K562 (cell line): ENCODE measurements at places on chromosomes 16 and 17.

GRCh38 chr16:2180962-2181923 lies 15.2 kb downstream of the CASKIN1 start:
- DNase-seq = peak; percentile 45

GRCh38 chr16:20928774-20929411 lies 28.3 kb downstream of the LYRM1 start:
- DNase-seq = no peak

DNA sequence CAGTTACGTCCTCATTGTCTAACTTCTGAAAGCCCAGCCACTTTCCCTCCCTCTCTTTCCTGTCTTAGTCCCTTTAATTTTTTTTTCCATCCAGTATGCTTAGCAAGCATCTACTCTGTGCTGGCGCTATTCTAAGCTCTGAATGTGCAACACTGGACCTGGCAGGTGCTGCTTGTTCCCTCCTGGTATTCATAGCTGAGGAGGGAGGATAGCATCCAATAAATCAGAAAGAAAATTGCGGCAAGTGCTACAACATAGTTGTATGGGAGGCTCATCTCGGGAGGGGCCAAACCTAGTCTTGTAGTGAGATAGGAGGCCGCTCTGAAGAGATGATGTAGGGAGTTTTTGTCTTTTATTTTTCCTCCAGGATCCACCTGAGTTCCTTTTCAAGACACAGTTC lies 457.3 kb upstream of the HSBP1 start:
- DNase-seq = no peak

DNA sequence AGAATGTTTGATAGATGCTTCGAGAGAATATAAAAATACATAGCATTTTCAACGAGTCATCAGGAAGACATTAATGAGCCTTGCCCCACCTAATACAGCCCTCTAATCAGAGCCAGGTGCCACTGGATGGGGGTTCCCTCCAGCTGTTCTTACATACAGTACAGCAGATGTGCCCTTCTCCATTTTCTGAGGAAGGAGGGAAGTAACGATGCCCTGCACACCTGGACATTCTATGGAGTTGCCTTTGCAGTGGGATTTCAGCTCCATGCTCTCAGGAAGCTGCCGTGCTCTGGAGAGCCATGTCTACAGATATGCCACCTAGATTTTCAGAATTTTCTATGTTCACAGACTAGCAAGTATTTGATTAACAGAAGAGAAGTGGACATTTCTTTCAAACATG lies 36.3 kb downstream of the CDRT15 start:
- no peak for DNase-seq

DNA sequence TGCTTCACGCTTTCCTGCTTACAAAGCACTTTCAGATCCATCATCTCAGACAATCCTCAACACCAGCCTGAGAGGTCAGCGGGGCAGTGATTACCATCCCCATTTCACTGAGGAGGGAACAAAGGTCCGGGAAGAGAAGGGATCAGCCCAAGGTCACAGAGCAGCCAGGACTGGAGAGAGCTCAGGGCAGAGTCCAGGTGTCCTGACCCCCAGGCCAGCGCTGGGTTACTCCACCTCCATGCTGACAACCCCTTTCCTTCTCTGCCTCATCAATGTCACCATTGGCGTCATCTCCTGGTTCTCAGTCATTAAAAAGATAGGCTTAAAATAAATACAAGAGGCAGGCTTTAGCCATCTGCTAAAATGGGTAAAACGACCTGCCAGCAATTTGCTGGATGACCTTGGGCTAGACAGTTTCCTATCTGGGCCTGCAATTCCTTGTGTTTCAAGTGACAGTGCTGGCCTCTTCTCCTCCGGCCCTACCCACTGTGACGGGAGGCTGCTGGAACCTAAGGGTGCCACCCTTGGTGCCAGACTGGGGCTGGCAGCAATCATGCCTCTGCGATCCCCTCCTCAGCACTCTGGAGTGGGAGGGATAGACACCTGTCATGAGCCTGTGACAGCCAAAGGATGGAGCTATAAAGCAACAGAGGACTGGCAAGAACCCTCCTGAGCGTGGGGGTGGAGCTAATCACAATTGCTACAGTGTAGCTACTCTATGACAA lies 79.5 kb upstream of the CCL1 start:
- DNase-seq = no peak

- no peak for DNase-seq
Measured at GRCh38 chr16:19680881-19681340, 37.1 kb downstream of the KNOP1 start.

DNA sequence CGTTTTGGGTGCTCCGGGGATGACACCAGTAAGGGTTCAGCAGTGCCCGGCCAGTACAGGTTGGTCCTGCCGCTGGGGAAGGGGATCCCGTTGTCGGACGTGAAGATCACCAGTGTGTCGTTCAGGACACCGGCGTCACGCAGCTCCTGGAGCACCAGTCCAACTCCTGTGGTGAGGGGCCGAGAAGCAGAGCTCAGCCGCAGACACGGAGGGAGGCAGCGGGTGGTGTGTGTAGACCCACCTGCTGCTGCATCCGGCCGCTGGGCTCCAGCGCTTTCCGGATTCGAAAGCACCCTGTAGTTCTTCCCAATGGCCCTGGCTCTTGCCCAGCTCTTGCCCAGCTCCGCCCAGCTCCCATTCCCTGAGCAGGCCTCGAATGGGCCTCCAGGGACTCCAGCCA lies 8.0 kb downstream of the SGSH start:
- no peak for DNase-seq

GRCh38 chr16:60299241-60299776 lies 1565.2 kb upstream of the GOT2 start:
- no peak for DNase-seq

DNA sequence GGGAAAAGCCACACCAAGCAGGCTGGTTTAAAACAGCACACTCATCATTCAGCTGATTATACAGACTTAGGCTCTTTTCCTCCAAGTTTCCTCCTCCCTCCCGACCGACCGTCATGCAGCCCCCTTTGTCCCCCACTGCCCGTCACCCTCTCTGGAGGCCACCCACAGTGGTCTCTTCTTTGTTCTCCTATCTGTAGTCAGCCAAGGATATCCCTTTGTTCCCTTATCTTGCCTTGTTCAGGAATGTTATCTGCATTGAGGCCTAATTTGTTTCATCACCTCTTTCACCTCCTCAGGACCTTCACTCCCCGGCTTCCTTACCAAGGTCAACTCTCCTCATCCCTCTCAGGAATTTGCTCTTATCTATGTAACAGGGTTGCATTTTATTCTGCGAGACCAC lies 186.4 kb upstream of the CDH13 start:
- no peak for DNase-seq

GRCh38 chr16:72913551-72913950 lies 134.4 kb downstream of the ZFHX3 start:
- DNase-seq = no peak

DNA sequence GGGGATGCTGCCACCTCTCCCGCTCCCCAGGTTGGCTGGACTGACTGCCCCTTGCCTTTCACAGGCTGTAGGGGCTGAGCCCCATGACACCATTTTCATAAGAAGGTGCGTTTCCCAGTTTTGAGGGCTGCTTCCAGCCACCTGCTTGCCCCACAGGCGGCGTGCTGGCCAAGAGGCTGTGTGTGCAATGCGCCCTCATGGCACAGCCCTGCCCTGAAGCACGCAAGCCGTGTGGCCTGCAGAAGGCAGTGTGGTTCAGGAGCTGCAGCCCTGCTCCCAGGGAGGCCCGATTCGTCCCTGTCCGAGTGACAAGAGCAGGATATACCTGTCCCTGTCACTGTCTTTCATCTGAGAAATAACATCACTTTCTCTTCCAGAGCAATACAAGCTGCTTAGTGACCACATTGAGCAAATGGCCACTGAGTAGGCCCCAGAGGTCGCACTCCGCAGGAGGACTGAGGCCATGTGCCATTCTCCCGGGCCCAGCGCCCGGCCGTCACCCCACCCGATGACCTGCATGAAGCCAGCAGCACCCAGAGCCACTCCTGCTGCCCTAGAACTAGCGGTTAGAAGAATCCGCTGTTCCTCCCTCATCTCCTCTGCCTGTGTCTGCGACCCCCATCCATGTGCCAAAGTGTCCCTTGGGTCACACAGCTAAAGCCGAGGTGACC lies 24.2 kb downstream of the CIBAR2 start:
- no peak for DNase-seq

- no peak for DNase-seq
Measured at GRCh38 chr17:49624896-49625295, 49.2 kb downstream of the NXPH3 start.

- no peak for DNase-seq
Measured at GRCh38 chr17:35541434-35541833, 4.0 kb upstream of the SLFN12L start.

GRCh38 chr16:84585886-84586285 lies 32.0 kb downstream of the COTL1 start:
- peak; percentile 74 for DNase-seq

- no peak for DNase-seq
Measured at GRCh38 chr17:42880776-42881310, 19.8 kb upstream of the G6PC1 start.

DNA sequence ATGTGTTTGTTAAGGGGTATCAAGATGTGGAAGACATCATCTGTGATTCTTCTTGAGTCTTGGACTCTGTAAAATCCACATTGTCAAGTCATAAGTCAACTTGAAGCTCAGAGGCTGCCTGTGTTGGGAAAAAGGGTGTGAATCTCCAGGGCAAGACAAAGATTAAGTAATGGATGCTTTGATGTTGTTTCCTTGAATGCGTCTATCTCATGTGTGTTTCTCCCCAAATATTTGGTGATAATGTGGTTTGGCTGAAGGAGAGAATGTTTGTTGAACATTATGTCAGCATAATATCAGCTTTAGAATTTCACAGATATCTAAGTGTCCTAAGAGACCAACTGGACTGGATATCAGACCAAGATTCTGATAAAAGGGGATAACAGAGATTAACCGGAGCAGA lies 24.1 kb upstream of the KCNJ16 start:
- DNase-seq = no peak

DNA sequence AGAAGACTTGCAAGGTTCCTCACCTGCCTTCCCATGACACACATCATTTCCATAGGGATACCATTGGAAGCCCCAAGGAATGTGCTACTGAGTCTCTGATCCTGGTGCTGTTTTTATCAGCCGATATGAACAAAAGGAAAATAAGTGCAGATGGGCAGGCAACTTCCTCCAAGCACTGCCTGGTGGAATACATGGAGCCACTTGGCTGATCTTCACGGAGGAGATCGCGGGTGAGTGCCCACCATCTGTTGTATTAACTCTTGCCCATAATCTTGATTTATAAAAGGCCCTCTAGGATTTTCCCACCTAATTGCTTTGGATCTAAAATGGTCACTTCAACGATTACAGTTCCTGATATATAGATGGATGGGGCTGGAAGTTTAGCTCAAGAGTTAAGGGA lies 24.7 kb upstream of the CDRT15 start:
- no peak for DNase-seq

- no peak for DNase-seq
Measured at GRCh38 chr16:12267491-12267890, 291.0 kb downstream of the SNX29 start.

DNA sequence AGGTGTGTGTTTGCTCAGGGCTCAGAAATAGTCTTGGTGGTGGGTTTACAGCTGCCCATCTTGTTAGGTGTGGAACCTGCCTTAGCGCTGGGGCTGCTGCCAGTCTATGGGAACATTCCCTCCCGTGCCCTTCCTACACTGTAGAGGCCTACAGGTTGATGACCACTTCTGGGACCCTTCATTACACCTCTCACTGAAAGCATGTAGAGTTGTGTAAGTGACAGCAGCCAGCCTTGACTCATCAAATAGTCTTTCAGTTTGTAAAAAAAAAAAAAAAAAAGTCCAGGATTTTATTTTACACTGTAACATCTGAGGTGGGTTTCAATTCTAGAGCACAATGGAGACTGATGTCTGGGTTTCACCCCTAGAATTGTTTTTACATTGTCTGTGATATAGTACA lies 193.9 kb downstream of the SPECC1 start:
- no peak for DNase-seq

- DNase-seq = peak; percentile 64
Measured at GRCh38 chr17:27526604-27527002, 70.4 kb downstream of the KSR1 start.

DNA sequence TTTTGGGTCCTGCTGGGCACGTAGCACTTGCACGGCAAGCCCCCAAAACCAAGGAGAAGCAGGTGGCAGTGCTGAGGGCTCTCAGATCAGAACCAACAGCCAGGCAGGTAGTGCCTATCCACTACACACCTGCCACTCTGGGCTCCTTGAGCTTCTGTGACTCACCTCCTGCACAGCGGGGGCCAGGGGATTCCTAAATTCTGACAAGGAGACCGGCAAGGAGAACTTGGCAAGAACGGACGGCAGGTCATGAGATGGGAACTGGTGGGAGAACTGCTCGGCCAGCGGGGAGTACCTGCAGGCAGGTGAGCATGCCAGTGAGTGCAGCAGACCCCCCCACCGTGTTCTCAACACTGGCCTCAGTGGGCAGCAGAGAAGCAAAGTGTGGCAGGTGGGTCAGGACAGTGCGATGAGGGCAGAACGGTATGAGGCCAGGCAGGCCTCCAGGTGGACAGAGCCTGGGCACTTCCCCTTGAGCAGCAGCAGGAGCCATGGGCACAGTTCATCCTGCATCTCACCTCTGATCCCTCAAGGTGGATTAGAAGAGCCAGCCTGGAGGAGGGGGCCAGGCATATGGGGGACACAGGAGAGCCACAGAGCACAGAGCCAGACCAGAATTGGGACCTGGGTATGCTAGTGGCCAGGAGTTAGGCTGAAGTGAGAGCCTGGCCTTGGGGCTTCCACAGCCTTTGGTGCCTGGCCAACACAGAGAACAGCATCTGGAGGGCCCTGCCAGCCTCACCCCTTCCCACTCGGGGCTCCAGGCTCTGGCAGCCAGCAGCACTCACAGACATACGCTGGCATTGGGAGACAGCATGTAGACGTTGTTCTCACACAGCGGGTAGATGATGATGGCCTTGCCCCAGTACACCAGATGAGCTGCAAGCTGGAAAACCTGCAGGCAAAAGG lies 14.7 kb downstream of the MPG start:
- DNase-seq = no peak

DNA sequence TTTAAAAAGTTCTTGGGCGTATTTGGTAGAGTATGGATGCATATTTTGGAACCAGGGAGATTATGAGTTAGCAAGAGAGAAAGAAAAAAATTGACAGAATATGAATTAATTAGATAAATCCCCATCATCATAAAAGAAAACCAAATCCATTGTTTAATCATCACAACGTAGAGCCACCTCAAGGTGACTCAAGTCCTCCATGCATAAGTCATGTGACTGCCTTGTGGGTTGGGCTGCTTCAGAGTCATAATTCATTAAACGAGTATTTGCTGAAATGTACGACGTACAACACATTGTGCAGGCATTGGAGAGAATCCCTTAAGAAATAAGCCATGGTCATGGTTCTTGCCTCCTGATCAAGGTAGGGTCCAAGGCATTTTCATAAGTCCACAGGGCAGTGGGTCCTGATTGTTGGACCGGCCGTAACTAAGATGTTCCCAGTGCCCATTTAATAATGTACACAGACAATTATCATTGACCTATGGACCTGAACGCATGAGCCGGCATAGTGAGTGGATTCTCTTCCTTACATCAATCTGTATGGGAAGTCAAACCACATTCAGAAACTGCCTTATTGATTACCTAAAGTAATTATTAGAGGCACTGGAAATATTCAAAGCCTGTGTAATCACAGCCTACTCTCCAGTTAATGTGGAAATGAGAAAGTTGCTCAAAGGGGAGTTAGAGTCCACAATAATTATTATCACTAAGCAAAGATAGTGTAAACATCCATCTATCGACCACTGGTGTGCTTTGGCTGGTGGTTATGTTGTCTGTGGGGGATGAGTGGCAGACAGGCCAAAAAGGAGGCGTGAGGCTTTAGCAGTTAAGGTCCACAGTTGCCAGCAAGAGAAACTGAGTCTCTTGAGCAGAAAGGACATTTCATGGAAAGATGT lies 165.4 kb downstream of the PITPNC1 start:
- DNase-seq = no peak

- no peak for DNase-seq
Measured at GRCh38 chr16:61872778-61873119, 163.5 kb downstream of the CDH8 start.
